BJ (cell line): ENCODE measurements at places on chromosomes 4 and X.
A peak's percentile ranks its signal among the peaks of the same experiment; 100 is the strongest.

GRCh38 chr4:929096-929765, 2.9 kb downstream of the GAK start:
- DNase-seq: no peak

- DNase-seq: no peak
Observed at GRCh38 chrX:70038951-70039350, 10.8 kb downstream of the AWAT2 start.

GRCh38 chrX:22373766-22374165, 101.1 kb downstream of the CBLL2 start:
- no peak for DNase-seq

GRCh38 chr4:141486375-141486997, 149.9 kb upstream of the IL15 start:
- peak; percentile 47 for DNase-seq

DNA sequence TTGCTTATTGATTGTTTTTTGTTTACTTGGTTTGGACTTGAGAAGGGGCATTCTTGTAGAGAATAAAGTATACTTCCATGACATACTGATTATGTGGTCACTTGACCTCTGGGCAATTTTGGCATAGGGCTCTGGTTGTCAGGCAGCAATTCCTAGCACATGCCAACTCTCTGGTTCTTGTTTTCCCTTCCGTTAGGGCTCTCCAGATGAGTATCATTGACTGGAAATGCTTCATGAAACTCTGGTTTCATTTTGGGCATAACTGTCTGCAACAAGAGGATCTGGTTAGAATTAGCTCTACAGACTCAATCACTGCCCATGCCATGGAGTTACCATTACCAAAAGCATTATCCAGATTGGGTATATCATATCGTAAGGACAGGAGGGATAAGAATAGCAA, 1057.9 kb downstream of the FAT4 start:
- no peak for DNase-seq

- no peak for DNase-seq
Observed at GRCh38 chrX:150587585-150588503, 19.4 kb downstream of the MTM1 start.

- DNase-seq: no peak
Observed at GRCh38 chr4:154367659-154368058, 123.9 kb downstream of the DCHS2 start.

DNA sequence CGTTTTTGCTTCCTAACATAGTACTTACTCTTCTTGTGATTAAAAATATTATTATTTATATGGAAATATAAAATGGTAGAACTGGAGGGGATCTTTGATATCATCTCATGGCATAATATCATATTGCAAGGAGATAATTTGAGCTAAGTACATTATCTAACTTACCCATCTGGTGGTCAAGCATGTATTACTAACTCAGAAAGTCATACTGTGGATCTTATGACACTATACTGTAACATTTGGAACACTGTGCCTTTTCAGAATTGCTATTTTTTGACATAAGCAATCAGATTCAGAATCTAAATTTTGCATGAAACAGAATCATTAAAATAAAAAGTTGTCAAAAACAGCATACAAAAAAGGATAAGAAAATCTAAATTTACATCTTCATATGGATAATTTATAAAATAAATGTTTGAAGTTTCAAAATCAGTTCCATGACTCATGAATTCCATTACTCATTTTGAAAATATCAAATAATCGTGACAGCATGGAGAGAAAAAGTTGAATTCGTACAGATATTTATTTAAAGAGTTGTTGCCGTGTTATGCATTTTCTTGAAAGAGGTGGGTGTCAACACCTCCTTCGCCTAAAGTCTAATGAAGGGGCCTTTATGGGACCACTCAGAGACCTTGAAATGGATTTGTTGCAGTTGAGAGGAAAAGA, 928.1 kb downstream of the PDHA2 start:
- DNase-seq: no peak

DNA sequence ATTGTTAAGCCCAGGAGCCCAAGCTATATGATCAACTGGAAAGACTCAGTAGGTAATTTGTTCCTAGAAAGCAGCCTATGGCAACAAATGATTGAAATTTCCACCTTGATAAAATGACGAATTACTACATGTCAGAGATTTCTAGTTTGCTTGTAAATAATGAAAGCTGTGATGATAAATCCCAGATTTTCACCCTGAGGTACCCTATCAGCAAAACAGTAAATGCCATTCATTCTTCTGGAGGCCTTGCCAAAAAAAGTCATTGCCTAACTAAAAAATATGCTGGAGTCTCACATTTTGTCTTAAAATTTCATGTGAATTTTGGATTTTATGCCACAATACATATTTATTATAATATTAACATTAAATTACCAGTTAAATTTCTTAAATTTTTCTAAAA, 71.3 kb downstream of the PPEF2 start:
- DNase-seq: no peak

- DNase-seq: no peak
Observed at GRCh38 chr4:37958932-37959331, 1.3 kb upstream of the PTTG2 start.

DNA sequence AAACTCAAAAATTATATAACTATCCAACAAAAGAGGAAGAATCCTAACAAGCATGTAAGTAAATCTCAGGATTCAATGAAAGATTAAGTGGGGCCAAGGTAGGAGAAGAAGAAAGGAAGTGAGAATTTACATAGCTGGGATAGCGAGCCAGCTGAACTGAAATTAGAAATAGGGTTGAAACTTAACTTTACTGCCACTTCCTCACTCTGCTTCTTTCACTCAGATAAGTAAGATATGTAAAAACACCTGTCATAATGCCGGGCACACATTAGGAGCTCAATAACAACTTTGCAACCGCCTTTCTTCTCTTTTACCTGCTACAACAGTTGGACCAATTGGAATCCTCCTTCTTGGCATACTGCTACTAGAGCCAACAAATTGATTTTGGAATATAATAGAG, 129.4 kb downstream of the CNKSR2 start:
- DNase-seq: no peak

- no peak for DNase-seq
Observed at GRCh38 chrX:70166601-70167590, 10.4 kb upstream of the DGAT2L6 start.

DNA sequence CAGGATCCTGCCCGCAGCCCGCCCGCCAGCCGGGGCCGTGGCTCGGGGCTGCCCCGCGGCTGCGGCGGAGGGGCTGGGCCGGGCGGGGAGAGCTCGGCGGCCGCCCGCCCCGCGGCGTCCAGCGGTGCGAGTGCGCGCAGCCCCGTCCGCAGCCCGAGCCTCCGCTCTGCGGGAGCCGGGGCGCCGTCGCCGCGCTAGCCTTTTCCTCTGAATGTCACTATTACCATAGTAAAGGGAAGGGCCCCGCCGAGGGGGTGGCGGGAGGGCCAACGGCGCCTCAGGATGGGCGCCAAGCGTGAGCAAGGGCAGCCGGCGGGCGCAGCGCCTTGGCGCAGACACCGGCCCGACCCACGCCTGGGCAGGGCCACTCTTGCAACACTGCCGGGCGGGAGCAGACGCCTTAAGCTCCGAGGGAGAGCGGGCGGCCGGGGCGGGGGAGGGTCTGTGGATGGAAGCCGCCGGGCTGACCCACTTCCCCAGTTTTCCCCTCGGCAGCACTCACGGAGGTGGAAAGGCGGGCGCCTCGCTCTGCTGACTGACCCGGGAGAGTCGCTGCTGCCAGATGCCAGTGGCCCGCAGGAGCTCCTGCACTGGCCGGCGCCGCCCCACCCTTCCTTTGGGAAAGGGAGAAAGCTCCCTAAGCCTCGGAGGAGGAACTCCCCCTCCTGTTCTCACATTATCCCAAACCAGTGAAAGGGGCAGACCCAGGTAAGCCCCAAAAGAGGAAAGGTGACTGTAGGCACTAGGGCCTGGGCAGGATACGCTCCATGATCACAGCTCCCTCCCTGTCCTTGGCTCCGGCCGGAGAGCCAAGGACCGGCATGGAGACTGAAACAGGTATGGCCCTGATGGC, 329.4 kb downstream of the HNRNPD start:
- DNase-seq: no peak

- no peak for DNase-seq
Observed at GRCh38 chr4:57043347-57044251, 64.9 kb downstream of the POLR2B start.

DNA sequence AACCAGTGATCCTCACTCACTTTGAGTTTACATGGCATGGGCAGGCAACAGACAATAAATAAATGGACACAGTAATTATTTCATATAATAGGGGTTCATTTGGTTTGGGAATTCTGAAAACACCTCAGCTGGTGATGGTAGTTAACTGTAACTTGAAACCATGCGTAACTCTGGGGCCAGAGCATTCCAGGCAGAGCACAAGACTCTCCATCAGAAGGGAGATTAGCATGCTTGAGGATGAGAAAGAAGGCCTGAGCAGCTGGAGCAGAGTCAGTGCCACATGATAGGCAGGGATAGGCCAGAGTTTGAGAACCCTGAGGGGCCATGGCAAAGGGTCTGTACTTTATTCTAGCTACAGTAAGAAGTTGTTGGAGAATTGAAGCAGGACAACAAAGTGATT, 56.3 kb upstream of the CXCL8 start:
- DNase-seq: no peak

DNA sequence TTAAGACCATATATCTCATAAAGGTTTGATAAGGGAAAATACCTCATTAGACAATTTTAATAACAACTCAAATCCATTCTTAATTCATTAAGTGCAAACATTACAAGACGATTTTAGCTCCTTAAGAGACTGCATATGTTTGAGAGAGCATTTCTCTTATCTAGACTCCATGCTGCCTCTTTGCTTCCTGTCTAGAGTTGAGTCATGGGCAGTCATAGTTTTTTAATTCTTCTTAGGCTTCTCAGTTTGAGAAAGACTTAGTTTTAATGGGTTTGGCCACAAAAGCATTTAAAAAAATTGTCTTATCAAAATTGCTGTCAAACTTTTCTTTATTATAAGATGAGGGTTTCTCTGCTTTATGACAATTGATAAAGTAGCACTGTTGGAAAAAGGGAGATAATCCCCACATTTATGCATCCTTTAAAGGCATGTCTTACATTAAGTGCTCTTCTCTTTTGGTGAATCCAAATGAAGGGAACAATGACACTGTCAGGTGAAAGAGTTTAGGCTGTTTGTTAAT, 713.4 kb downstream of the PCDH18 start:
- DNase-seq: no peak

GRCh38 chrX:13854003-13854402, 37.1 kb upstream of the GPM6B start:
- DNase-seq: no peak

- no peak for DNase-seq
Observed at GRCh38 chr4:87257523-87257922, 37.1 kb upstream of the KLHL8 start.

DNA sequence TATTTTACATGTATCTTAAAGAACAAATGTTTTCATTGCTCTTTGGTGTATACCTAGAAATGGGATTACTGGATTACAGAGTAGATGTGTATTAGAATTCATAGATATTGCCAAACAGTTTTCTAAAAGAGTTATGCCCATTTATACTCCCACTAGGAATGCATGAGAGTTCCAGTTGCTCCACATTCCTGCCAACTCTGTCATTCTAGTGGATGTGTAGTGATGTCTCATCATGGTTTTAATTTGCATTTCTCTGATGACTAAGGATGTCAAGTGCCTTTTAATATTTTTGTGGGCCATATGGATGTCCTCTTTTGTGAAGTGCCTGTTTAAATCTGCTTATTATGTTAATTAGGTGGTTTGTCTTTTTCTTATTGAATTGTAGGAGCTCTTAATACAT, 65.6 kb upstream of the BMP2K start:
- DNase-seq: no peak

GRCh38 chrX:13013363-13014110, 30.9 kb downstream of the FAM9C start:
- no peak for DNase-seq
